Cortex of kidney (tissue), 1 donor: ENCODE measurements at places on chromosomes 7 and 10.

GRCh38 chr7:141144921-141145629 is 71.2 kb downstream of the TMEM178B start:
- no peak for DNase-seq

- DNase-seq: no peak
Measured at GRCh38 chr10:132397671-132398565, 918 bp downstream of the PWWP2B start.

DNA sequence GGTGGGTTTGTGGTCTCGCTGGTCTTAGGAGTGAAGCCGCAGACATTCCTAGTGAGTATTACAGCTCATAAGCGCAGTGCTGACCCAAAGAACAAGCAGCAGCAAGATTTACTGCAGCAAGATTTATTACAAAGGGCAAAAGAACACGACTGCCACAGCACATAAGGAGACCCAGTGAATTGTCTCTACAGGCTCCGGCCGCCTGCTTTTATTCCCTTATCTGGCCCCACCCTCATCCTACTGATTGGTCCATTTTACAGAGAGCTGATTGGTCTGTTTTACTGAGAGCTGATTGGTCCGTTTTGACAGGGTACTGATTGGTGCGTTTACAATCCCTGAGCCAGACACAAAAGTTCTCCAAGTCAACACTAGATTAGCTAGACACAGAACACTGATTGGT is 82.1 kb downstream of the VIPR2 start:
- DNase-seq: no peak

DNA sequence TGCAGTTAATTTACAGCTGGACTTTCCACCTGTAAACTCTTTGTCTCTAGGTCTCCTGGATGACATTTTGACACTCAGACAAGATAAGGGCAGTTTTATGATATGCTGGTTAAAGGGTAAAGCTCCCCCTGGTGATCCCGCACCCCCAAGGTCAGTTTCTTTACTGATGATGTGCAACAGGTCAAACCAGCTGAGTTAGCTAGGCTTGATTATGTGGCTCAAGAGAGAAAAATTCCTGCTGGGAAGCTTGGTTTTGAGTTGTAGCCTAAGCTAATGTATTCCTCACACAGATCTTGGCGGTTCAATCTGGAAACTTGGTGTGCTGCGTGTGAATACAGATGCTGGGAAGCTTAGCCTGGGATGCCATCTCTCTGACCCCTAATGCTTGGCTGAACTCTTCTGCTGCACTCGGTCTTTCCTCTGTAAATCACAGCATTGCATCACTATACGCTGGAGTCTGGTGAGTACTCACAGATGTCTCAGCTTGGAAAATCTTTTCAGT is 11.4 kb upstream of the AKR1D1 start:
- no peak for DNase-seq

DNA sequence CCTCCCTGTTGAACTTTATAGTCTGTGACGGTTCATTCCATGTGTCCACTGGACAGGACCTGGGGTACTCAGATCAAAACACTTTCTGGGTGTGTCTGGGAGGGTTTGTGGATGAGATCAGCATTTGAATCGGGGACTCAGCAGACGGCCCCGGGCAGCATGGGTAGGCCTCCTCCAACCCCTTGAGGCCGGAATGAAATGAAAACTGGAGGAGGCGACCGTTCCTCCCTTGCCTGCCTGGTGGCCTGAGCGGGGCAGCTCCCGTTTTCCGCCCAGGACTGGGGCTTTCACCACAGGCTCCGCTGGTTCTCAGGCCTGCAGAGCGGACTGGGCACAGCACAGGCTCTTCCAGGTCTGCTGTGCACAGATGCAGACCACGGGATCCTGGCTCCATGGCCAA is 247.7 kb downstream of the MAD1L1 start:
- DNase-seq: no peak

DNA sequence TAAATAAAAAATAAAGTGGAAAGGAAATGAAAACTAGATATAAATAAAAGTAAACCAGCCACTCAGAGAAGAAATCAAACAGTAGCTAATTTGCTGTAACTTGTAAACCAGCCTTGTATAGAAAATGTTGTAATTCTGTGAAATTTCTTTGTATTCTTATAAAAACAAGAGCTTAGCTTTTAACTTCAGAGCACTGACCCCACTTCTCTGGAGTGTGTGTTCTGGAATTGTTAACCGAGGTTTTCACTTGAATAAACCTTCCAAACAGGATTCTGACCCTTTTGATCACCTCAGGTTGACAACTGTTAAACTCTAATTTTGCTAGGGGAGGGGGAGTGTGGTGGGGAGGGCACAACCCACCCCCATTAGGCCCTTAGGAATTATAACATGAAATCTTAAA is 151.9 kb upstream of the TRIM24 start:
- DNase-seq: no peak

GRCh38 chr7:27073076-27073475 is 22.7 kb downstream of the HOXA1 start:
- no peak for DNase-seq

- DNase-seq: no peak
Measured at GRCh38 chr7:64881461-64882287, 21.4 kb upstream of the ZNF273 start.

GRCh38 chr7:36742911-36743775 is 18.8 kb upstream of the AOAH start:
- no peak for DNase-seq
